ENCODE measurements at places on chromosomes 1 and 21.

DNA sequence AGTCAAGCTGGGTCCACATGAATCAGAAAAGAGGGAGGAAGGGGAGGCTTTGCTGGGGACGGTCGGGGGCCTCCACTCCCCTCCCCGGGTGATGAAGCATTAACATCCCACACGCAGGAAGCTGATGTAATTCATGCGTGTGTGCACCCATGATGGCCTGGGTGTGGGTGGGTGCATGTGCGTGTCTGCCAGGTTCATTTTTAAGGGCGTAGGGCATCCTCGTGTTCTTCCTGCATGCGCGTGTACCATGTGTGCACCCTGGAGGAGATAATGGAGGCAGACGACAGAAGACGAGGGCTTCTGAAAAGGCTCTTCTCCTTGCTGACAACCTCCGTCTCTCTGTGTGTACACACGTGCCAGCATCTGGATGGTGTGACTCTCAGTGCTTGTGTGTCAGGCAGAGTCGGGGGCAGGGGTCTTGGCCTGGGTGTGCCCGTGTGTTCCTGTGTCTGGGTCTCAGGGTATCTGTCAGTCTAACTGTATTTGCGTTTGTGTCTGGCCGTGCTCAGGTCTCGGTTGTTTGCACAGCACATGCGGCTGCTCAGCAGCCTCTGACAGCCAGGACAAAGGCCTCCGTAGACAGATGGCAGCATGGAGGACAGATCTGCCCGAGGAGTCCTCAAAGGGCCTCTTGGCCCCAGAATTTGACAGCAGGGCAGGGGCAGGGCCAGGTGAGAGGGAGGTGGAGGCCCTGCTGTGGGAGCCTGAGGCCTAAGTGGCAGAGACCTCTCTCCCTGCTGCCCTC lies 2.4 kb downstream of the RAP1GAP start:
- no peak for DNase-seq

DNA sequence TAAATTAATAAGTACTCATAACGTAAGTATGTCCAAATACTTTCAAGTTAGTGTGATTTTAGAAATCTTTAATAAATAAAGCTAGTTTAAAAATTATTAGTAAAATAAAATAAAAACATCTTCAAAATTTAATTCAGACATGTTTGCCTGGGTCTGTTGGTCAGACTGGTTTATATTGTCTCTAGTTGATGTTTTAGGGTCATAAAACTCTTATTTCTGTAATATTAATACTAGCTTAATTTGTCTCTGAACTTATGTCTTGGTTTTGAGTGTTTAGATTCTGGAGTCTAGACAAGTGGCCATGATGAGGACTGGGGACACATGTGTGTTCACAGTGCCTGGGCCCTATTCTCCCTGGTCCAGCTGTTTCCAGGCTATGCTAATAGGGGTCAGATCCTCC lies 184.5 kb upstream of the TNR start:
- no peak for DNase-seq

DNA sequence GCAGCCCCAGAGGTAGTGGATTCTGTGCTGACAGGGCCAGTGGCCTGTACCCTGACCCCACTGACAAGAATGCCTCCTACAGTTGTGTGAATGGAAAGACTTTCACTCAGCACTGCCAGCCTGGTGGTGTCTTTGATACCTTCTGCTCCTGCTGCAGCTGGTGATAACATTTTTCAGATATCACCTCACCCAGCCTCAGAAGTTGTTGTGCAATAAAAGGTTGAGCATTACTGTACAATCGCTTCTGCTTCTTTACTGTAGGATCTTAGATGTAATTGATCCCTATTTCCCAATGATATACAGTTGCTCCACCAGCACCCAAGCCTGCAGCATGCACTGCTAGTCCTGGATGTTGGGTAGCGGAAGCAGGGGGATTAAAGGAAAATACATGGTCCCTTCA lies 4.8 kb upstream of the CHIA start:
- DNase-seq, result no peak

DNA sequence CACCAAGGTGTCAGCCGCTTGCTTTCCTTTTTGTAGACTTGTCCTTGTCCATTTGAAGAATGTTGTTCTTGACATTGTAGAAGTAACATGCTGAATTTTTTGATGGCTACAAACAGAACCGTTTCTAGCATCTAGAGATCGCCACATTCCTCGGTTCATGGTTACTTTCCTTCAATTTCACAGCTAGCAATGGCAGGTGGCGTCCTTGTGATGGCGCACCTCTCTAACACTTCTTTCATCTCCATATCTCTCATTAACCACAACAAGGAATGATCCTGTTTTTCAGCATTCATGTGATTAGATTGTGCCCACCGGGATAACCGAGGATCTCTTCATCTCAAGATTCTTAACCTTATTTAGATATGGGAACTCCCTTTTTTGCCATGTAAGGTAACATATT lies 2129.8 kb downstream of the NCAM2 start:
- DNase-seq, result no peak

DNA sequence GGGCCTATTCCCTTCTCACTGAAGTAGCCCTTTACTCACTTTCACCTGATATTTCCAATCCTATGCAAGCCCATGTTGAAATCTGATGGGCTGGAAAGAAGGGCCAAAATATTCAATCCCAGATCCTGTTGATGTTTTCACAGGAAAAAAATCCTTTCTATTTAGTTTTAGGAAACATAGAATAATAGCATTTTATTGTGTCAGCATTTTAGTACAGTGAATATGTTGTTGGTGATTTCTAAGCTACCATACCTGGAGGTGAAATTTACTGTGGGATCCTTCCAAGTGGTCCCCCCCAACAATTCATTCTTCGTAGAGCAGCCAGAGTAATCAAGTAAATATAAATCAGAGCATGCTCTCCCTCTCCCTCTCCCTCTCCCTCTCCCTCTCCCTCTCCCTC lies 3.4 kb upstream of the UBE2U start:
- no peak for DNase-seq

DNA sequence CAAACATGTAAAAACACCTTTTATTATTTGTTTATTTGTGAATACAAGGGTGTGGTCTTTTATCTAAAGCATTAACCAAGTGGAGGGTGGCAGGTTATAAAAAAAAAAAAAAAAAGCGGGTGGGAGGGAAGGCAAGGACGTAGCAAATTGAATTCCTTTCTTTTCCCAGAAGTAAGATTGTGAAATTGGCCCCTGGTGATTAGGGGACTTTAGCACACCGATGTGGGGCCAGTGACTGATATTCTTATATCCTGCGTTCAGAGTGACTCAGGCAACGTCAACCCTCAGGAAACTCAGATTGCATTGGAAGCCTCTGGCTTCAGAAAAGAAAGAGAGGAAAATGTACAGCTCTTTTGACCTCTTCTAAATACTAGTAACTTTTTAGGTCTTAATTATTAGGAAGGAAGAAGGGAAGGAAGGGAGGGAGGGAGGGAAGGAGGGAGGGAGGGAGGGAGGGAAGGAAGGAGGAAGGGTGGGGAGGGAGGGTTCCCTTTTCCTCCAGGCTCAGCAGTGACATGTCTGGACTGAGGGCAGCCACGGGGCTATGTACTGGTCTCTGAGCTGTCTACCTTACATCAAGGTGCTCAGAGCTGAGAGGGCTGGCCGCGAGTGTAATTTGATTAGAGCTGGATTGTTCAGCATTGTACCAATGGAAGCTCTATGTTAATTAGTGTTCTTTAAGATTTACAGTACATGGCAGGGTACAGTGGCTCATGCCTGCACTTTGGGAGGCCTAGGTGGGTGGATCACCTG lies 30.2 kb downstream of the EVA1C start:
- no peak for DNase-seq

DNA sequence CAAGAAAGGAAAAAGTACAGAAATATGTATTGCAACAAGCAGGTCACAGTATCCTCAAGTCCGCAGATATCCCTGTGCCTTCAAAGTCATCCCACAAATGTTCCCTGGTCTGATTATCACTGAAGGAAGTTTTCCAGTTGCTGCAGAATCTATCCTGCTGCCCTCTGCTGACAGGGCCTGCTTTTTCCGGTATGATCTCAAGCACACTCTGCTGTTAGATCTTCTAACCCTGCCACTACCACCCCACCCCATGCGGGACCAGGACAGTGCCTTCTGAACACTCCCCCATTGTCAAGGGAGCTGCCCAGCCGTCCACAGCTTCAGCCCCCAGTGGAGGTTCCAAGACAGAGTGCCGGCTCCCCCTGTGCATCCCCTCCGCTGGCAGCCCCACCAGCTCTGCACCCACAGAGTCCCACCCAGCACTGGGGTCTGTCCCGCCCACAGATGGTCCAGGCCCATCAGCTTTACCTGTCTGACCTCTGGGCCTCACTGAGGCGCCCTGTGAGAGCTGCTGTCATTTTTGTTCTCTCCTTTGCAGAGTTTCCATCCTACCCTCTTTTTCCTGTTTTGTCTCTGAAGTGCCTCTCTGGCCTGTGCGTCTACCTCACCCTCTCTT lies 27.9 kb downstream of the FAM163A start:
- no peak for DNase-seq

DNA sequence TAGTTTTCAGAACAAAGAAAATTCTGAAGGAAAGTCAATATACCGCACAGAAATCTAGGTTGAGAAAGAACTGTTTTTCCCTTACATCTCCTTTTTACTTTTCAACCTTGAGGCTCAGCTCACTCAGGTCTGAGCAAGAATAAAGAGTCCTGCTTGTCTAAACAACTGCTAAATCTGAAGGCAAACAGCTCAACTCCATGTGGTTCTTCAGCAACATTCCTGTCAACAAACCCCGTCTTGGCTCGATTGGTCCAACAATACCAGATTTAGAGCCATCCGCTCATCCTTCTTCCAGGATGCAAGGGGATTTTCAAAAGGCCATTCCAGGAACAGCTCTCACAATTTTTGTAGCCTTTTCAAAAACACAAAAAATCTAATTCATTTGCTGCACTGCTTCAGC lies 119.8 kb downstream of the HLCS start:
- DNase-seq, result no peak

GRCh38 chr1:154992721-154993571 lies 440 bp upstream of the LENEP start:
- DNase-seq, result peak; percentile 18

- no peak for DNase-seq
Measured at GRCh38 chr1:35622510-35623178, 18.7 kb downstream of the PSMB2 start.

- DNase-seq, result no peak
Measured at GRCh38 chr21:40613546-40614030, 233.4 kb downstream of the DSCAM start.

GRCh38 chr1:231643071-231643934 lies 16.7 kb downstream of the DISC1 start:
- DNase-seq, result no peak

- no peak for DNase-seq
Measured at GRCh38 chr21:44368711-44369446, 15.5 kb downstream of the TRPM2 start.

- DNase-seq, result no peak
Measured at GRCh38 chr1:154386643-154387352, 18.3 kb upstream of the IL6R start.

- no peak for DNase-seq
Measured at GRCh38 chr1:93566227-93566626, 115.4 kb downstream of the BCAR3 start.

GRCh38 chr1:170247751-170248521 lies 102.2 kb downstream of the NTMT2 start:
- no peak for DNase-seq

DNA sequence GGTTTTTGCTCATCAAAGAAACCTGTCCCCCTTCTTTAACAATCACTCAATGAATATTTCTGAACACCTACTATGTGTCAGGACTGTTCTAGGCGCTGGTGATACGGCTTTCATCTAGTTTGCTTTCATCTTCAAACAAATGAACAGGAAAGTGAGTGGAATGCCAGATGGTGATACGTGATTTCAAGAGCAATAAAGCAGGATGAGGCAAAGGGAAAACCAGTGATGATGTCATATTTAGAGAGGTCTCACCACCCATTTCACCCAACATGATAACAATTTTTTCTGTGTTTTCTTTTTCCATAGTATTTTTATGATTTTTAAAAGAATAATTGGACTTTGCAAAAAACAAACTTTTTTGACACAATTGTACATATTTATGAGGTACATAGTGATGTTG lies 11.3 kb upstream of the SLC6A17 start:
- DNase-seq, result no peak

GRCh38 chr1:112852276-112852675 lies 103.7 kb downstream of the SLC16A1 start:
- no peak for DNase-seq

GRCh38 chr1:6911974-6912373 lies 126.7 kb downstream of the CAMTA1 start:
- DNase-seq, result no peak

DNA sequence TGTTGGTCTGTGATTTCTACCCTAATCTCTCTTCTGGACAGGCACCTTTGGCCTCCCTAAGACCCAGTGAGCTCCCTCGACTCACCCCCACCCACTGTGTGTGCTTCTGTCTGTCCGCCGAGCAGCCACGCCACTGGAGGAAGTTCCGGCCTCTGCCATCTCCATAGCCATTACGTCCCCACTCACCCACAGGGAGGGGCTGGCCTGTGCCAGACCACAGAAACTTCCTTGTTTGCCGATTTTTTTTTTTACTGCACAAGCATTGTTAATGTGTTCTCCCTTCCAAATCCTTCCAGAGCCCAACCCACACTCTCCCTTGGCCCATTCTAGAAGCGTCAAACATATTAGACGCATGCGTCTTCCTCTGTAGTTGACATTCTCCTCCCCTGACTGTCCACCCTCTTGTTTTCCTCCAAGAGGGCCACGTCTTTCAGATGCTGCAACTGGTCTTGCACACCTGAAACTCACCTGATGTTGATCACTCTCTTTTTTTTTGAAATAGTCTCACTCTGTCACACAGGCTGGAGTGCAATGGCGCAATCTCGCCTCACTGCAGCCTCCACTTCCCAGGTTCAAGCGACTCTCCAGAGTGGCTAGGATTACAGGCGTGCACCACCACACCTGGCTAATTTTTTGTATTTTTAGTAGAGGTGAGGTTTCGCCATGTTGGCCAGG lies 72.3 kb downstream of the EVA1C start:
- DNase-seq, result no peak

- DNase-seq, result no peak
Measured at GRCh38 chr1:33443080-33443704, 12.3 kb upstream of the PHC2 start.

GRCh38 chr1:41056907-41057306 lies 35.4 kb upstream of the SLFNL1 start:
- no peak for DNase-seq
